Stimulated activated CD8-positive, alpha-beta memory T cell treated with anti-CD3 and anti-CD28 coated beads, Interleukin-2, amount 100 ng/mL, for 48 hours (primary cell): ENCODE measurements at places on chromosomes 6 and 20.

DNA sequence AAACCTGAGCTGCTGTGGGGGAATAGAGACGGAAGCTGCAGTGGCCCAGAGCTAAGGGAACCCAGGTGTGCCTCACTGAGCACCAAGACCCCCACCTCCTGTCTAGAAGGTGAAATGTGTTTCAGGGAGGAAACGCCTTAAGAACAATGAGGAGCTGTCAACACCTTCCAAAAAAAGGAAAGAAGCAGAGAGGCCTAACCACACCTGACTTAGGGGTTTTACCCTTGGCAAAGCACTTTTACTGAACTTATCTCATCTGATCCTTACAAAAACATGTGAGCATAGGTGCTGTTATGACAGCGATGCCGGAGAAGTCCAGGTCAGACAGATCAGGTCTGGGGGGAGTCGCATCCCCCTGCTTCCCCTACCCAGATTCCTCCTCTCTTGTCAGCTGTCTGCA lies 16.1 kb upstream of the CDKN1A start:
- no peak for DNase-seq

GRCh38 chr6:135170238-135170637 lies 10.9 kb upstream of the MYB start:
- no peak for DNase-seq

DNA sequence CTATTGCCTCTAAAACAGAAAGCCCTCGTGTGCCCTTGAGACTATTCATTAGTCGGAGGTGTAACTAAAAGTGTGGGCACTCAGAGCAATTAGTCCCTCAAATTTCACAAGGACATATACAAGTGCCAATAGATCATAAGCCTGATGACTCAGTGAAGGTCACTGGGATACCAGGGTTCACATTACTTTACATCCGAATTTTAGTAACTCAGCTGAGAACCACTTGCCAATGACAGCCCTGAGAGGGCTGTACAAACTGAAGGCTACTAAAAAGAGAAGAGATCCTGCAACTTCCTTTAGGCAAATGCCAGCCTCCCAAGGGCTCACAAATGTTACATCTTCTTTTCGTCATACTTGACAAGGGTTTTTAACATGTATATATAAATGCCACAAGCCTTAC lies 369.6 kb downstream of the TENT5A start:
- no peak for DNase-seq

GRCh38 chr20:32364554-32365208 lies 6.5 kb downstream of the ASXL1 start:
- DNase-seq, result no peak

DNA sequence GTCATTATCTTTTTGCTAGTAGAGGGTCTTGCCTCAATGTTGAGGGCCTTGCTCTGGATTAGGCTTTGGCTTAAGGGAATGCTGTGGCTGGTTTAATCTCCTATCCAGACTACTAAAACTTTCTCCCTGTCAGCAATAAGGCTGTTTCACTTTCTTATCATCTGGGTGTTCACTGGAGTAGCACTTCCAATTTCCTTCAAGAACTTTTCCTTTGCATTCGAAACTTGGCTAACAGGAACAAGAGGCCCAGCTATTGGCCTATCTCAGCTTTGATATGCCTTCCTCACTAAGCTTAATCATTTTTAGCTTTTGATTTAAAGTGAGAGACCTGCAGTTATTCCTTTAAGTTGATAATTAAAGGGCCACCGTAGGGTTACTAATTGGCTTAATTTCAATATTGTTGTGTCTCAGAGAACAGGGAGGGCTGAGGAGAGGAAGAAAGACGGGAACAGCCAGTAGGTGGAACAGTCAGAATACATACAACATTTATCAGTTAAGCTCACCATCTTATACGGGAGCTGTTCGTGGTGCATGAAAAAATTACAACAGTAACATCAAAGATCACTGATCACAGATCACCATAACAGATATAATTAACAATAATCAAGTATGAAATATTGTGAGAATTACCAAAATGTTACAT lies 186.7 kb downstream of the PTPRK start:
- no peak for DNase-seq

GRCh38 chr6:24344976-24345375 lies 12.9 kb downstream of the DCDC2 start:
- DNase-seq, result no peak

DNA sequence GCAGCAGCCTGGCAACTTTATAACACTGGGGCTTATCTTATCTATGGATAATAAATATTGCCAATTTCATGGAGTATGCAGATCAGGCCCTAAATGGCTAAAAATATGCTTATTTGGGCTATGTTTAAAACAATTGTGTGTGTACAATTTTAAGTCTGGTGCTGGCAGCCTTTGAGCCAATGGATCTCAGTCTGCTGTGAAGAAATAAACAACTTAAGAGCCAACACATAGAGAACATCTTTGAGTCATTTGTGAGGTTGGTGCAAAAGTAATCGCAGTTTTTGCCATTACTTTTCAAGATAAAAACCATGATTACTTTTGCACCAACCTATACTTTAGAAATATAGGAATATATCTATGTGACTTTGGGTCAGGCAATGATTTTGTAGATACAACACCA lies 129.1 kb upstream of the CARMIL1 start:
- DNase-seq, result no peak

- no peak for DNase-seq
Observed at GRCh38 chr6:1226277-1227099, 85.4 kb upstream of the FOXQ1 start.

- no peak for DNase-seq
Observed at GRCh38 chr6:12974551-12974950, 258.0 kb downstream of the PHACTR1 start.

DNA sequence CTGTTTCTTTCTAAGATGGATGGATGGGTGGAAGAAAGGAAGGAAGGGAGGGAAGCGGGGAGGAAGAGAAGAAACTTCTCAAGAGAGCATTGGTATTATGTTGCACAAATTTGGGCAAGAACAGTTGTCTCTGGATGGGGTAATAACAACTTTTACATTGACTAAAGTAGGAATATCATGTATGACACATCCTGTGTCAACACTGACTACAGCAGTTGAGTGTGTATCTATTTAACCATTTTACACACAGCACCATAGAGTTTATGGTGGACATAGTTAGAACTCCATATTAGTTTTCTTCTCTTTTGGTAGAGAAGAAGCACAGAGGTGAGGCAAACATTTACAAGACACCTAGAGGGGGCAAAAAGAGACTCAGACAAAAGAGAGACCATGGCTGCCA lies 44.2 kb upstream of the RNF146 start:
- no peak for DNase-seq

DNA sequence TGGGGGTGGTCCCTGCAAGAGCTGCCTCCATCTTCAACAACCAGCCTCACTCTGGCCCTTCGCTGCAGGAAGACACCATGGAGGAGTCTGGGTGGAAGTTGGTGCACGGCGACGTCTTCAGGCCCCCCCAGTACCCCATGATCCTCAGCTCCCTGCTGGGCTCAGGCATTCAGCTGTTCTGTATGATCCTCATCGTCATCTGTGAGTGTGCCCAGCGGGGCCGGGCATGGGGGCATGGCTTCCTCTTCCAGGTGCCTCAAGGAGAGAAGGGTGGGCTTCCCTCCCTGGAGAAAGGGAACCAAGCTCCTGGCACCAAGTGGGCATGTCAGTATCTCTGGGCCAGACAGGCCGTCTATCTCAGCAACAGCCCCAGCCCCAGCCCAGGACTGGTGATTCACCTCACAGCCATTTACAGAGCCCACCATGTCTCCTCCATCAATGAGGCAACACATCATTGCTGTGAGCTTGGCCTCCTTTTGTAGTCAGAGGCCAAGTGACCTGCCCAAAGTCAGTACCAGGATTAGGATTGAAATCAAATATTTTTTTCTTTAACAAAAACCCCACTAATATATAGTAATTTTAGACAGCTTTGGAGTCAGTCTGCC lies 40.2 kb downstream of the TM9SF4 start:
- no peak for DNase-seq

GRCh38 chr20:23002276-23002675 lies 32.8 kb upstream of the SSTR4 start:
- DNase-seq, result no peak

GRCh38 chr6:37225350-37226169 lies 32.0 kb upstream of the TBC1D22B start:
- no peak for DNase-seq

GRCh38 chr20:2747676-2748235 lies 52.7 kb downstream of the CPXM1 start:
- no peak for DNase-seq

- DNase-seq, result no peak
Observed at GRCh38 chr6:26224940-26225847, 138.0 kb downstream of the HFE start.
